ENCODE measurements at places on chromosomes 11 and 22.

DNA sequence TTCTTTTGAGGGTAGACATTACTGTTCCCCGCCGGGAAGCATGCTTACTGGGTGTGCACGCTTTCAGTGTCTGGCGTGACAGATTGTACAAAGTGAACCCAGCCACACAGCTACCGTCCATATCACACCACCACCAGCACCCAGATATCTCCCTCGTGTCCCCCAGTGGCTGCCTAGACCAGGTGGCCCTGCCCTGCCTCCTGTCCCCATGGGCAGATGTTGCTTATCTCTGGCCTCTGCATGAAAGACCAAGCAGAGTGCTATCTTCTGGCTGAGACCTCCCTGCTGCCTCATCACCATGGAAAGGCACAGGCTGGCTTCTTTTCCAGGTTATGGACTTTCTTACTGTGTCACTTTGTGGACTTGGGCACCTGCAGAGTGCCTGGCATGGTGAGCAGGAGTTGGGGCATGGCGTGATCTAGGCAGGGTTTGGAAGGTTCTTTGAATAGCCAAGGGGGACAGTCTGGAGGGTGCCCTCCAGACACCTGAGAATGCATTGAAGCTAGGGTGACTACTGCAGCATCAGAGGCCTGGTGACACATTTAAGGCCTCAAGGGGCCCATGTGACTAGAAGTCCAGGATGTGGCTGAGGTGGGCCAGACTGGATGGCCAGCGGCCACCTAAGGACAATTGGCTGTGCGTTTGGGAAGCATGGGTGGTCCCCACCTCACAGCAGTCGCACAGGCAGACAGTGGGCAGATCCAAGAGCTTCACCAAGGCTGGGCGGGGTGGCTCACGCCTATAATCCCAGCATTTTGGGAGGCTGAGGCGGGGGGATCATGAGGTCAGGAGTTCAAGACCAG is 4.7 kb downstream of the TANGO2 start:
- H3K4me1 ChIP-seq, result no peaks in the 10 kb centered on the region
- no peak for DNase-seq
- H3K27me3 ChIP-seq, result no peaks in the 10 kb centered on the region
- no peak overlapping the region for H3K4me3 ChIP-seq
- no peaks in the 10 kb centered on the region for H3K36me3 ChIP-seq
- no peak overlapping the region for H3K27ac ChIP-seq

DNA sequence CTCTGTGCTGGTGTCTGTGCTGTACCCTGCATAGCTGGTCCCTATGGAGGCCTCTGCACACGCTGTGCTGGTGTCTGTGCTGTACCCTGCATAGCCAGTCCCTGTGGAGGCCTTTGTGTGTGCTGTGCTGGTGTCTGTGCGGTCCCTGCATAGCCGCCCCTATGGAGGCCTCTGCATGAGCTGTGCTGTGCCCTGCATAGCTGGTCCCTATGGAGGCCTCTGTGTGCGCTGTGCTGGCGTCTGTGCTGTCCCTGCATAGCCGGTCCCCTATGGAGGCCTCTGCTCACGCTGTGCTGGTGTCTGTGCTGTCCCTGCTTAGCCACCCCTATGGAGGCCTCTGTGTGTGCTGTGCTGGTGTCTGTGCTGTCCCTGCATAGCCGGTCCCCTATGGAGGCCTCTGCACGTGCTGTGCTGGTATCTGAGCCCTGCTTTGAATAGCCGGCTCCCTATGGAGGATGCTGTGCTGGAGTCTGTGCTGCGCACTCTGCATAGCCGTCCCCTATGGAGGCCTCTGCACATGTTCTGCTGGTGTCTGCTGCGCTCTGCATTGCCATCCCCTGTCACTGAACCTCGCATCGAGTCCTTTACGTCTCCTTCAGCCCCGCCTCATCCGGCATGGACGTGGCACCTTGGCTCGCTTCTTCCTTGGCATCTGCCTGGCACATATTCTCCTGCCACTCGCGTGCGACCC is 6.2 kb downstream of the NADSYN1 start:
- no peaks in the 10 kb centered on the region for H3K27me3 ChIP-seq
- no peak overlapping the region for H3K27ac ChIP-seq
- peaks cover 30% of the 10 kb centered on the region for H3K36me3 ChIP-seq

GRCh38 chr11:112270551-112271180 is 10.0 kb upstream of the PLET1 start:
- no peak for DNase-seq
- H3K4me3 ChIP-seq, result peak overlapping the region; percentile 53
- H3K36me3 ChIP-seq, result no peaks in the 10 kb centered on the region
- H3K27me3 ChIP-seq, result no peaks in the 10 kb centered on the region
- H3K4me1 ChIP-seq, result peaks cover 11% of the 10 kb centered on the region

DNA sequence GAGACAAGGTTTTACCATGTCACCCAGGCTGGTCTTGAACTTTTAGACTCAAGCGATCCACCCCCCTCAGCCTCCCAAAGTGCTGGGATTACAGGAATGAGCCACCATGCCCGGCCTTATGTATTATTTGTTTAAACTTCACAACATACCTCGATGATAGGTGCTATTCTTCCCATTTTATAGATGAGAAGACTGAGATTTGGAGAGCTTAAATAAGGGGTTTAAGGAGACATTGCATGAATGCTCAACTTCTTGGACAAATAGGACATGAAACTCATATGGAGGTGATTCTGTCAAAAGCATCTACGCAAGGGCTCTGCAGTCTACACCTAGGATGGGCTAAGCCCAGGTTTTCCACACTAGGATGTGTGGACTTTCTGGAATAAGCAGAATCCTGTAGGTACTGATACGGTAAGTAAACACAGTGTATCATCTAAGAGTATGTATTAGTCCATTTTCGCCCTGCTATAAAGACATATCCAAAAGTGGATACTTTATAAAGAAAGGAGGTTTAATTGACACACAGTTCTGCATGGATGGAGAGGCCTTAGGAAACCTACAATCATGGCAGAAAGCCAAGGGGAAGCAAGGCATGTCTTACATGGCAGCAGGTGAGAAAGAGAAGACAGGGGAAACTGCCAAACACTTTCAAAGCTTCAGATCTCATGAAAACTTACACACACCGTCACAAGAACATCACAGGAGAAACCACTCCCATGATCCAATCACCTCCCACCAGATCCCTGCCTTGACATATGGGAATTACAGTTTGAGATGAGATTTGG is 62.8 kb upstream of the CAPRIN1 start:
- H3K27me3 ChIP-seq, result no peaks in the 10 kb centered on the region
- no peaks in the 10 kb centered on the region for H3K36me3 ChIP-seq
- DNase-seq, result no peak
- no peak overlapping the region for H3K4me3 ChIP-seq
- H3K27ac ChIP-seq, result no peak overlapping the region

DNA sequence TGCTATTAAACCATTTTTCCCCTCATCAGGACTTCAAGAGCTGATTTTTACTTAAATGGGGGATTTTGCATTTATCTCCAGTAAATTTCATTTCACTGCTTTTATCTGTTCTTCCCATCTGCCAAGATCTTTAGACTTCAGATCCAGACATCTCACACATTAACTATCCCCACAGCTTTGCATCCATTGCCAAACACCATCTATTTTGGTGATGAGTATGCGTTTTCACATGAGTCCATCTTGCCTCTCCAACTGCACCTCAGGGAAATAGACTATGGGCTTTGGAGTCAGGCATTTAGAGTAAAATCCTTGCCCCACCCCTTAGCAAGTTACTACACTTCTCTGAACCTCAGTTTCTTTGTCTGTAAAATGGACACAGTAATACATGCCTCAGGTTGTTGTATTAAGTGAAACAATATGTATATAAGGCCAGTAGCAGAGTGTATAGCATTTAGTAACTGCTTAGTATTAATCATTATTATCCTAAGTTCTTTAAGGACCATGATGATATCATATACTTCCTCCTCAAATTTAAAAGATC is 53.6 kb upstream of the NFRKB start:
- H3K4me3 ChIP-seq, result no peak overlapping the region
- no peaks in the 10 kb centered on the region for H3K4me1 ChIP-seq

Data from HCT116 (cell line).